ENCODE measurements at places on chromosomes 3 and 15.
A peak's percentile ranks its signal among the peaks of the same experiment; 100 is the strongest.

GRCh38 chr3:23682646-23683045 is 123.1 kb upstream of the UBE2E1 start:
- no peak for DNase-seq

- DNase-seq, result no peak
These were observed 152.3 kb downstream of the AKAP13 start for GRCh38 chr15:85532689-85533088.

DNA sequence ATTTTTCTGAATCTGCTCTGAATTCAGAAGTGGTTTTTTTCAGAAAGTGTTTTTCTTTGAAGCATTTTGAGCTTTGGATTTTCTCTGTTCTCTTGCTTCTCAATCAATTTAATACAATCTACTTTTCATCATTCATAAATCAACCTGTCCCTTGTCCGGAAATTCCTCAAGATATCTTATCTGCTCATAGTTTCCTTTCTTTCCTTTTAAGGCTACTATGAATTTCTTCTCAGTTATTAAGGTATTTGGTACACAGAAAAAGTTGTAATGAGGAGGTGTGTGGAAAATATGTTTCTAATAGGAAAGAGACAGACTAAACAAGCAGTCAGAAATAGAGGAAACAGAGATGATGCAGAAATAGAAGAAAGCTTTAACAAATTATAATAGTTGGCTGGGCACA is 14.4 kb downstream of the CGGBP1 start:
- DNase-seq, result no peak

DNA sequence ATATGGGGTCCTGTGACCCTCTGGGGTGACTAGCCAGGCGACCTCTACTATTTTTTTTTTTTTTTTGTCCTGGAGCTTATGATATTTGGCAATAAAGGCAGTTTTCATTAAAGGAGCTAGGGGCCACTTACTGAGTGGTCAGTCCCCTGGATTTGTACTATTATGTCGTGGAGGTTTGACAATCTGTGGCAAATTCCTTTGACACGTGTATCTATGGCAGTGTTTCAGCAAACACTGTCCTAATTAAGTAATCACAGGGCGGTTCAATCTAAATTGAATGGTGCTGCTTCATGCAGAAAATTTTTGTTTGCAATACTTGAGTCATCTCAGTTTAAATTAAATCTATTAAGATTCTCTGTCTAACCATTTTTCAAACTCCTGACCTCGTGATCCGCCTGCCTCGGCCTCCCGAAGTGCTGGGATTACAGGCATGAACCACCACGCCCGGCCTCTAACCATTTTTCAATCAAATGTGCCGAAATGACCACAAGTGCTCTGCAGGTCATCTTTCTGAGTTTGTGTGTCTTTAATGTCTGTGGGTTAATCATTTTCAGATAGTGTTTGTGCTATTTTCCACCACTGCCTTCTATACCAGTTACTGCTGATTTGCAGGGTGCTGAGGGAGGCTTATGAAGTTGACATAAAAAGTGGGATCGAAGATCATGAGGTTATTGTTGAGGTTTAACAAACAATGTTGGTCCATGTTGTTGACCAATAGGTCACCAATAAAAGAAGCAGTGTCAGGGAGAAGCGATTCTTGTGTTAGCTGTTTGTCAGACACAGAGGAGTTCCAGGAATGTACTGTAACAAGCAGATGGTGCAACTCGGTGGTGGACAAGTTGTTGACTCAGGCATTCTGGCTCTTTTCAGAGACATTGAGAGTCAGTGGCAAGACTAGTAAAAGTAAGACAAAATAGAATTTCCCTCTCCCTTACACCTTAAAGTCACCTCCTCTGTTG is 18.6 kb upstream of the SLC2A2 start:
- DNase-seq, result no peak

DNA sequence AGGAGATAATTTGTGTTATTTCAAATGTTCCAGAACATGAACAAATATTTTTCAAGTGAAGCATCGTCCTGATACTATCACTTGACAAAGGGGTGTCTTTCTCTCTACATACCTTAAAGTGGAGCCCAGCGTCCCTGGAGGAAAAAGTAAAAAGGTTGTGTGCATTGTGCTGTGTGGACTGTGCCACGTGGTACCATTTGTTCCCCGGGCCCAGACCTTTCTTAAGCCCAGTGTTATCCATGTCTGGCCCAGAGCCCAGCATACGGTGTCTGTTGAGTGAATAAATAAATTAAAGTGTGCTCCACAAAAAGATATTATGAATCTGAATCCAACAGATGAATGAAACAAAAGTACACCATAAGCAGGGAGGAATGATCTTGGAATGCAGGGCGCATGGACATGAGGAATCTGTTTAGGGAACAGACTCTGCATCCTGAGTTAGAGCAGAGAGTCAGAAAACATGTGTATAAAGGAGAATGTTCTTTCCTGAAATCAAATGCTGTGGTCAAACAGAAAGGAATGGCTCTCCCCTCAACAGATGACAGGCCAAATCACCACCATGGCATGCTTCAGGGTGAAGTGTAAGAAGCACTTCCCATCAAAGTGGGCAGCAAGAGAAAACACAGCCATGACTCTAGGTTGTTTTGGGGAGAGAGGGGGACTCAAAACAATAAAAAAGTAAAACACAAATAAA is 8.1 kb upstream of the PRSS50 start:
- DNase-seq, result no peak

GRCh38 chr15:30816430-30816829 is 87.3 kb upstream of the FAN1 start:
- no peak for DNase-seq

- no peak for DNase-seq
These were observed 60.5 kb downstream of the RAB7A start for GRCh38 chr3:128786434-128787020.

- DNase-seq, result no peak
These were observed 17.4 kb upstream of the COL8A1 start for GRCh38 chr3:99620976-99621375.

- DNase-seq, result peak; percentile 61
These were observed 80.6 kb downstream of the ULK4 start for GRCh38 chr3:41881233-41881821.

GRCh38 chr3:156519758-156520162 is 35.2 kb downstream of the SSR3 start:
- no peak for DNase-seq

- DNase-seq, result no peak
These were observed 42.2 kb upstream of the POMGNT2 start for GRCh38 chr3:43148033-43148432.

- DNase-seq, result no peak
These were observed 395.3 kb upstream of the TPRG1 start for GRCh38 chr3:188776447-188776846.

GRCh38 chr3:170634663-170635384 is 48.9 kb upstream of the SLC7A14 start:
- no peak for DNase-seq

GRCh38 chr3:168495932-168496331 is 400.2 kb upstream of the GOLIM4 start:
- DNase-seq, result no peak

GRCh38 chr15:38041576-38041975 is 107.1 kb downstream of the TMCO5A start:
- DNase-seq, result no peak

- no peak for DNase-seq
These were observed 23.8 kb downstream of the DAG1 start for GRCh38 chr3:49493901-49494300.

GRCh38 chr3:12891985-12892839 is 50.8 kb upstream of the RPL32 start:
- peak; percentile 86 for DNase-seq

DNA sequence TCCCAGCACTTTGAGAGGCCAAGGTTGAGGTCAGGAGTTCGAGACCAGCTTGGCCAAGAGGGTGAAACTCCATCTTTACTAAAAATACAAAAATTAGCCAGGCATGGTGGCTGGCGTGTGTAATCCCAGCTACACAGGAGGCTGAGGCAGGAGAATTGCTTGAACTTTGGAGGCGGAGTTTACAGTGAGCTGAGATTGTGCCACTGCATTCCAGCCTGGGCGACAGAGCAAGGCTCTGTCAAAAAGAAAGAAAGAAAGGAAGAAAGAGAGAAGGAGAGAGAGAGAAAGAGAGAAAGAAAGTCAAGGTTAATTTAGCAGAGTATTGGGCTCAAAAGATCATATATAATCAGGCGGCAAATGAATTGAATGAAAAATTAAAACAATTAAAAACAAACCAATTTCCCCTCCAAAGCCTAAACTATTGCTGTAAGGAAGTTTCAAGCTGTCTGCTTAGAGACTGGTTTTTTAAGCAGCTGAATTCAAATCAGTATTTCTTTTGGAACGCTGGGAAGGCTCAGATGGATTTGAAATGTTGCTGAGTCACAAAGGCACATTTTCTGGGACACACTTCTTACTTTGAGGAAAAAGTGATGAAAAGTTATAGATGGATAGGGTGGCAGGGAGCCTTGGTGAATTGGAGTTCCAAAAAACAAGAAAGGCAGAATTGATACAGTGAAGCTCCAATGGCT is 81.3 kb upstream of the BHLHE40 start:
- no peak for DNase-seq

Data from suppressor macrophage treated with lipopolysaccharide for 4 hours (primary cell).